K562 (cell line): ENCODE measurements at places on chromosomes 11 and 22.

DNA sequence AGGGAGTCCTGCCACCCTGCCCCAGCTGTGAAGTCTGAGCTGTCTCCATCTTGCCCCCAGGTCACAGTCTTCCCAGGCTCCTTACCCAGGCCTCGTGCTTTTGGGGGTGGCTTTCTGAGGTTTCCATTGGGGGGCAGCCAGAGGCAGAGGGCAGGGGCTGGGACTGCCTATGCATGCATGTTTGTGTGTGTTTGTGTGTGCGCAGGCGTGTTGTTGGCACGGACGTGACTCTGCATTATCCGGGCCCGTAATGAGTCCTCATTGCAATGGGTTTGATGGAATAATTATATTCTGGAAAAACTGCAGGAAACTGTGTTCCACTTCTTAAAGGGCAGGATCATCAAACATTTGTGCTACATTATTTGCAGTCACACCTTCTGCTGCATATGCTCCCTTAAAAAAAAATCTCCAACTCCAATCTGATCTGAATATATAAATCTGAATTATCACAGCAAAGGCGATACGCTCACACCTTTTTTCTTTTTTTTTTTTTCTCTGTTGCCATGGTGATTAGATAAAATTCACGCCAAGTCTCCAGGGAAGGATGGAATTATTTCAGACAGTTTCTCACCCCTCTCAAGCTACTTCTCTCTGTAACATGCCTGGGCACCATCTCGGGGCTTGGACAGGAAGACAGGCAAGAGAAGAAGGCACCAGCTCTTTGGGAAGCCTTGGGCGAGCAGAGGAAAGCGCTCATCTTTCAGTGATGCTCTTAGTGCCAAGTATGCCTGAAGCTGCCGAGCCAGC lies 45.9 kb downstream of the DSCAML1 start:
- DNase-seq = no peak

DNA sequence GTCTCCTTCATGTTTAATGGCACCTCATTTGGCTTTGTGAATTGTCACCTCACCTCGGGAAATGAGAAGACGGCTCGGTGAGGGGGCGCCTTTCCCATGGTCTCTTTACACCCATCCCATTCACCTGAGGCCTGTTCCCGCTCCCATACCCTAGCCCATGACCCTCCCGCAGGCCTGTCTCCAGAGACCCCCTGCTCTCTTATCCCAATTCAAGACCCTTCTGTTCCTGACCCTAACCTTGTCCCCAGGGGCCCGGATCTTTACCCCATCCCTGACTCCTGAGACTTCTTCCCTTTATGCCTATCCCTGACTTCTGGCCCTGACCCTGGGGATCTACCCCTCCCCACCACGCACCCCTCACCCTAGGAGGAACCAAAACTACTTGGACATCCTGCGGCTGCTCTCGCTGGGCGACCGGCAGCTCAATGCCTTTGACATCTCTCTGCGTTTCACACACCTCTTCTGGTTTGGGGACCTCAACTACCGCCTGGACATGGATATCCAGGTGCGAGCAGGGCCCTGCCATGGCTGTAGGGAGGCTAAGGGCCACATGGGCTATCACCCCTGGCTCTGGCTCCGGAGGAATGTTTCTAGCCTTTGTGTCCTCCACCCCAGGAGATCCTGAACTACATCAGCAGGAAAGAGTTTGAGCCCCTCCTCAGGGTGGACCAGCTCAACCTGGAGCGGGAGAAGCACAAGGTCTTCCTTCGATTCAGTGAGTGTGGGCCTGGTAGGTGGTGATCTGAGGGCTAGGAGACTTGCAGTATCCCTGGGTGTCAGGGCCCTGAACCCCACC lies 7.9 kb downstream of the INPPL1 start:
- DNase-seq = no peak

GRCh38 chr11:65085446-65085845 lies 1.4 kb downstream of the ZFPL1 start:
- DNase-seq = no peak

- DNase-seq = peak; percentile 26
These were observed 34.7 kb downstream of the PISD start for GRCh38 chr22:31627223-31627731.
